ENCODE measurements at places on chromosomes 4 and X.
A peak's percentile ranks its signal among the peaks of the same experiment; 100 is the strongest.

- DNase-seq, result no peak
Observed at GRCh38 chr4:99165978-99166377, 21.9 kb upstream of the ADH4 start.

DNA sequence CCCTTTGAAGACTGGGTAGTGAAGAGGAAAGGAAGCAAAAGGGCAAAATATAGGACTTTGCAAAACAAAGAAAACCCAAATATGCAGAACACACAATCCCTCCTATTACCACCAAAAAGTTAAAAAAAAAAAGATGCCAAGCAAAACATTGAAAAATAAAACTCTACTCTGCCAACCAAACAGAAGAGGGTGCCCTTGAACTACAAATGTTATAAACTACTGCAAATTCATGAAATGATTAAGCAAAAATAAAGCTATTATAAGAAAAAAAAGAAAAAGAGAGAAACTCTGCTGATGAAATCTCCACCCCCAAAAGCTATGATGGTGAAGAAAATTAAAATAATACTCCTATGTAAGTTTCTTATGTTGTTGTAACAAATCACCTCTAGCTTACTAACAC is 168.5 kb upstream of the STK26 start:
- DNase-seq, result no peak

DNA sequence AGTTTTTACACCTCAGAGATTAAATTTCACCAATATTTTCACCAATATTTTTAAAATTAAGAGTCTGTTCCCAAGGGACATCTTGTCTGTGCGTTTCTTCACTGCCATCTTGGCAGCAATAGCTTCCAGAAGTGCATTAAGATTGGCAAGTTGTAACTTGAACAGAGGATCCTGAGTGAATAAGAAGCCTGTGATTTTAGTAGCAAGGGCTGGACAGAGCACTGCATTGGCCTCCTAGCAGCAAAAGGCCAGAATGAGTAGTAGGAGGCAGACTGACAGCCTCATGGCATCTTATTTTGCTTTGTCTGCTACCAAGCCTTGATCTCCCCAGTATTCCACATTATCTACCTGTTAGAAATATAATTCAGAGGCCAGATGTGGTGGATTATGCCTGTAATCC is 138.4 kb downstream of the CPE start:
- DNase-seq, result no peak

GRCh38 chr4:53100501-53101190 is 238.5 kb downstream of the RASL11B start:
- no peak for DNase-seq

DNA sequence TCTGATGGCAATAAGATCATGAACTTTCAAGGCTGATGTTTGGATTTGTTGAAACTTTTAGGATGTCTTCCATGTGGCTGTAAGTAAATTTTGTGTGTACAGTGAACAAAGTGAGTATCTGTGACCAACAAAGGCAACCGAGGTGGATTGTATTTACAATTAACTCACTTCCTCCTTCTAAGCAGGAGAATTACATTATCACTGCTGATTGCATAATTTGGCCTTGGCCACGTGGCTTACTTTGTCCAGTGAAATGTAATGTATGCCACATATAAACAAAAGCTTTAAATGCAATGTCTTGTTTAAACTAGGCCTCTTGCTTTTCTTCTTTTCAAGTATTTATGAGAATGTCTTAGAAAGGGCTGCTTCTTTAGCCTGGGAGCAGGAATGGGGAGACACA is 66.3 kb upstream of the MAD2L1 start:
- DNase-seq, result no peak

- no peak for DNase-seq
Observed at GRCh38 chr4:157781361-157781760, 391.5 kb downstream of the GASK1B start.

- DNase-seq, result no peak
Observed at GRCh38 chrX:147935156-147935758, 23.5 kb downstream of the FMR1 start.

GRCh38 chr4:98932539-98932938 is 3.6 kb upstream of the EIF4E start:
- no peak for DNase-seq

DNA sequence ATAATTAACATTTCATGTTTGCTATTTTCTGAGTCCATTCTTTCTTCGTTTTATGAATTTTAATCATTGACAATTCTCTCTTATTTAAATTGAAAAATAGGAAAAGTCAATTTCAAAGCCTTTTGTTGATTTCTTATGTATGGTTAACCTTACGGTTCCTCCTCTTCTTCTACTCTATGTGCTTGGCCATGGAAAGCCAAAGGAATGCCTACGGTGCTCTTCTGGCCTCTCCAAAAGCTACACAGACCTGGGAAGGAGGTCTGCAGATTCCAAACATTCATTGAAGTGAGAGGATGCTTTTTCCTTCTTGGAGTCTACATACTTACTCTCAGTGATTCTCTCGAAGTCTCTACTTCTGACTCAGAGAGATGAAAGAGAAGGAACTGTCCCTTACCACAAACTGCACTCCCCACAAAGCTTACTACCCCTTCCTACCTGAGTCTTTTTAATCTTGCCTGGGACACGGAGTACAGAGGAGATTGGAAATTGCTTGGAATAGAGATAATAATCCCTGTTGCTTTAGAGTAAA is 863.1 kb upstream of the FTHL17 start:
- DNase-seq, result no peak

DNA sequence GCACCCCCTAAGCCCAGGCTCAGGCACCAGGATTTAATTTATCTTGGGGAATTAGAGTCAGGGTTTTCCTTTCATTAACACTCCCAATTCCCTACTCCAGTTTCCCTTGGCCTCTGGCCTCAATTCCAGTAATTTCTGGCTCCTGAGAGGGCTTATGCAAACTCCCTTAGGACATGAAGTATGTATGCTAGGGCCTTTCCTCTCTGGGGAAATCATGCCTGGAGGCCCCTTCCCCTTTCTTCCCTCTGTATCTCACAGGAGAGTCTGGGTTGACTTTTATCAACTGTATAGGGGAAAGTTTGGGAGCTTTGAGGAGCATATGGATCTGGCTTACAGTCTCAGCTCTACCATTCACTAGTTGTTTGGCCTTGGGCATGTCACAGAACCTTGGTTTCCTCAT is 169.5 kb downstream of the SHROOM4 start:
- DNase-seq, result no peak

- peak; percentile 40 for DNase-seq
Observed at GRCh38 chr4:83083925-83084475, 30.5 kb downstream of the PLAC8 start.

GRCh38 chr4:188976644-188977115 is 837.4 kb downstream of the TRIML1 start:
- DNase-seq, result no peak

GRCh38 chrX:71365356-71365874 is 742 bp upstream of the TAF1 start:
- DNase-seq, result no peak

GRCh38 chr4:142549248-142549647 is 296.9 kb downstream of the INPP4B start:
- no peak for DNase-seq

DNA sequence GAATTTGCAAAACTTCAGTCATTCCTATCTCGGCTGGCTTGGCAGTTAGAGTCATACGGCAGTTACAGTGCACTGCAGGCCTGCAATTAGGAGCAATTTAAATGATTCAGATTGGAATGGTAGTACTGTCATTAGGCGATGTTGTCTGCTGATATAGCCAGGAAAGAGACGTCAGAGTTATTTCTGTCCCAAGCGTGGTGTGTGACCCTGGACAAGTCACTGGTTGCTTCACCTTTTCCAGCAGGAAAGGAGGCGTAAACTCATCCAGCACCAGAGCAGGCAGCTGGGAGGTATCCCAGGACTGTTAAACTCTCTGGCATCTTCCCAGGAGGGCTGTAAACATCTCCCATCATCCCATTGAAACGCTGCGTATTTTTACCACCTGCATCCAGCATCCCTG is 836 bp upstream of the LNX1 start:
- no peak for DNase-seq

DNA sequence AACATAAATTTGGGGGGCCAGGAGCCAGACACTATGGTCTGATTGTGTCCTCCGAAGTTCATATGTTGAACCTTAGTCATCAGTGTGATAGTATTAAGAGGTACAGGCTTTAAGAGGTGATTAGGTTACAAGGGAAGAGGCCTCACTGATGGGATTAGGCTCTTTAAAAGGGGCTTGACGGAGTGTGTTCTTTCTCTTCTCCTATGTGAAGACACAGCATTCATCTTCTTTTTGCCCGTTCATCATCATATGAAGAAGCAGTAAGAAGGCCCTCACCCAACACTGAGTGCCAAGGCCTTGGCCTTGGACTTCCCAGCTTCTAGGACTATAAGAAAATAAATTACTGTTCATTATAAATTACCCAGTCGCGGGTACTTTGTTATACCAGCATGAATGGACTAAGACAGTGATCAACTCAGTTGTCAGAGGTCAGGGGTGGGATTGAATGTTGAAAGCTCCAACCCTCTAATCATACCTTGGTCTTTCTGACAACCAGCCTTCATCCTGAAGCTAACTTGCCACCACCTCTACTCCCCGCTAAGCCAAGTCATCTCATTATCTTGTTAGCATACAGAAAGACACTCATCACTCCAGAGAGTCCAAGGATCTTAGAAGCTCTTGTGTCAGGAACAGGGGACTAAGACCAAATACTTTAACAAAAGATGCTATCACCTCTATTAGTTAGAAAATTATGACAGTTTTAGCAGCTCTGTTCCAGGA is 543.4 kb upstream of the DIPK2B start:
- DNase-seq, result no peak

DNA sequence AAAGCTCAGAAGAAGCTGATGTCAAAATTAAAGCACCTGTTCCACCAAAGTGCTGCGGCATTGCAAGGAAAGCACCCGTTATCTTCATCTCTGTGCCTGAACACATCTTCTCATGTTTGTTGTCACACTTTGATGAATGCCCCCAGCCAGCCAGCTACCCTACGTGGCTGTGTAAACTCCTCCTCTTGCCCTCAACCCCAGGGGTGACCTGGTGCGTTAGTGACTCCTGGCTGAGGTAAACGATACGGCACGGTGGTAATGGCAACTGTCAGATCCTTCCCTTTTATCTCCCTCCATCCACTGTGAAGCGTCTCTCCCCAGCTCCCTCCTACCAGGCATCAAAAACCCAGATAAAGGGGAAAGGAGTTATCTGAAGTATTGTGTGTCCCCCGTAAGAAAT is 90.6 kb upstream of the WWC2 start:
- DNase-seq, result no peak

DNA sequence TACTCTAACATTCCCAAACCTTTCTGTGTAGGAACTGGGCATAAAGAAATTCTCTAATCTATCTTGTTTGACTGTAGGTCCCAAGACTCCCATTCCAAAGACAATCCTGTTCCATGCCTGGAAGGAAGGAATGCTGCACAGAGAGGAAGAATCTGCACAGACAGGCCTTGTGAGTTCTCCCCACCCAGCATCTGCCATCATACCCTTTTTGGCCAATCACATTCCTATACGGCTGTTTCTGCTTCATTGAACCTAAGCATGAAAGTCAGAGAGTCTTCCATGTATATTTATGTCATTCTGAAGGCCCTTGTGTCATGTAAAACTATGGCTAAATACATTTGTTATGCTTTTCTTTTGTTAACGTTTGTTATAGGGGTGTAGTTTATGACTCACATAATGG is 667.7 kb upstream of the IGFBP7 start:
- no peak for DNase-seq

- no peak for DNase-seq
Observed at GRCh38 chr4:7206911-7207567, 14.7 kb downstream of the SORCS2 start.

- no peak for DNase-seq
Observed at GRCh38 chrX:109940411-109940810, 62.5 kb upstream of the TMEM164 start.

- DNase-seq, result no peak
Observed at GRCh38 chrX:42089031-42089430, 165.7 kb upstream of the CASK start.

DNA sequence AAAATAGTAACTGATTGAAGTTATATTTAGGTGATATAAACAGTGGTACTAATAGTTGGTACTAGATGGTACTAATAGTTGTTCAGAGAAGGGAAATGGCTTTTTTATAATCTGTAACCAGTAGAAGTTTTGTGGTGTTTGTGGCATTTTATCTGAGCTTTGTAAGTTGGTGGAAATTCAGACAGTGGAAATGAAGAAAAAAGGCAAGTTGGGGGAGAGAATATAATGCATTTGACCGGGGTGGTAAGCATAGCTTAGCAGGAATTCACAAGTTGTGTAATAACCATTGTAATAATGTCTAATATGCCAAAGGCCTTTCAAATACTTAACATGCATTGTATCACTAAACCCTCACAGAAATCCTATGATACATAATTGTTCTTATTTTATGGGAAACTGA is 36.3 kb downstream of the DTHD1 start:
- DNase-seq, result no peak

DNA sequence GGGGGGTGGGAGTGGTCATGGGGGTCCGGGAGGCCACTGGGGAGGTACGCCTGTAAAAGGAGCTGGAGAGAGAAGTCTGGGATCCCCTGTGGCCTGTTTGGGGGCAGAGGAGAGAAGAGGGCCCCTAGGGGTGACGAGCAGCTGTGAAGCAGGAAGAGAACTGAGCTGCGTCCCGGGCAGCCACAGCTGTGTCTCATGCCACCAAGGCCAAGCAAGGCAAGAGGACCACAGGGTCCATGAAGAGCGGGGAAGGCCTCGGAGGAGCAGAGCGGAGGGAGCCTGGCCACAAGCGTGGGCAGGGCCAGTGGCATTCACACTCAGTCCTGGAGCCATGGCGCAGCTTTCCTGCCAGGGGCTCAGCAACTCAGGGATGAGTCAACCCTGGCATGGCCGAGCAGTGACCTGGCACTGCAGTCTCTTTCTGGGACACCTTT is 13.6 kb upstream of the NAT8L start:
- no peak for DNase-seq

GRCh38 chrX:37876716-37877115 is 29.3 kb upstream of the DYNLT3 start:
- DNase-seq, result no peak

DNA sequence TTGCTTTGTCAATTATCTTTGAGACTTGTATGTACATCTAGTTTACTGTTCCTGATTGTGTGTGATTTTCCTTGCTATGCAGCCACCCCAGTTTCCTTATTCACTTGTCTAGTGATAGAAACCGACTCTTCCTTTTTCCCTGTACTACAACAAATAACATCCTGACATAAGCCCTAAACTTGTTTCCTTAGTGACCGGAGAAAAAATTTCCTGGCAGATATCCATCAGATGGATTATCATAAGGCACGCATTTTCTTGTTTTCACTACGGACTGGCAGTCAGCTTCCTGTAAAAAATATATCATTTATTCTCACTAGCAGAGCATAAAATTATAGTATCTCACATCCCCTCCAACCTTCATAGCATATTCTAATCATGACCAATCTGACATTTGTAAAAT is 410.7 kb downstream of the CENPC start:
- no peak for DNase-seq

- no peak for DNase-seq
Observed at GRCh38 chr4:141669501-141669900, 33.1 kb downstream of the IL15 start.

DNA sequence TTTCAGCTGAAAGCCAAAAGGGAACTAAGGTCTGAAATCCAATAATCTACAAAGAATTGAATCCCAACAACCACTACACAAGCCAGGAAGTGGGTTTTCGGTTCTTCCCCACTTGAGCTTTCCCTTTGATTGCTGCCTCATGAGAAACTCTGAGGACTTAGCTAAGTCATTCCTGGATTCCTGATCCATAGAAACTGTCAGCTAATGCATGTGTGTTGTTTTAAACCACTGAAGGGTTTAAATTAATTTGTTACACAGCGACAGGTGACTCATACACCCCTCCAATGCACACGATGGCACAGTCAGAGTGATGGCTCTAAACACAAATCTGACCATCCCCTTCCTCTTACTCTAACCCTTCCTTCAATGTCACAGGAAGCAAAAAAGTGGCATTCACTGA is 282.9 kb downstream of the RAB28 start:
- no peak for DNase-seq

- no peak for DNase-seq
Observed at GRCh38 chr4:2734612-2735011, 21.5 kb downstream of the TNIP2 start.

Measured in activated CD4-positive, alpha-beta T cell treated with anti-CD3 and anti-CD28 coated beads for 1 hour (primary cell).